Stimulated activated CD4-positive, alpha-beta T cell treated with anti-CD3 and anti-CD28 coated beads, Interleukin-12 subunit alpha, Interleukin-12 subunit beta, amount 100 ng/mL, for 48 hours (primary cell): ENCODE measurements at places on chromosomes 16 and 17.
A peak's percentile ranks its signal among the peaks of the same experiment; 100 is the strongest.

DNA sequence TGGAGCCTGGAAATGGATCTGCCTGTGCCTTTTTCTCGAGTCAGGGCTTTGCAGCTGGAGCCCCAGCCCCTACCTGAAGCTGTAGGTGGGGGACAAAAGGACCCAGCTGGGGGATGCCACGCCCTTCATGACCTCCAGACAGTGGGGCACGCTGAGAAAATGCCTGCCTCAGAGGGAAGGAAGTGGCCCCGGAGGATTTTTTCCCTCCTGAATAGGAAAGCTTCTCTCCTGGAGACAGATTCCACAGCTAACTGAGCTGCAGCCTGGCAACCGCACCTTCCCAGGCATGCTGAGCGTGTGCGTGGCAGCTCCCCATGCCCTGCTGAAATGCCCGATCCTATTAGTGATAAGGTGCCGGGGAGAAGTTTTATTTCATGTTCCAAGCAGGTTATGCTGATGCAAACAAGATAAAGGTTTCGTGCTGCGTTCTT is 58.0 kb downstream of the AIPL1 start:
- DNase-seq: no peak

DNA sequence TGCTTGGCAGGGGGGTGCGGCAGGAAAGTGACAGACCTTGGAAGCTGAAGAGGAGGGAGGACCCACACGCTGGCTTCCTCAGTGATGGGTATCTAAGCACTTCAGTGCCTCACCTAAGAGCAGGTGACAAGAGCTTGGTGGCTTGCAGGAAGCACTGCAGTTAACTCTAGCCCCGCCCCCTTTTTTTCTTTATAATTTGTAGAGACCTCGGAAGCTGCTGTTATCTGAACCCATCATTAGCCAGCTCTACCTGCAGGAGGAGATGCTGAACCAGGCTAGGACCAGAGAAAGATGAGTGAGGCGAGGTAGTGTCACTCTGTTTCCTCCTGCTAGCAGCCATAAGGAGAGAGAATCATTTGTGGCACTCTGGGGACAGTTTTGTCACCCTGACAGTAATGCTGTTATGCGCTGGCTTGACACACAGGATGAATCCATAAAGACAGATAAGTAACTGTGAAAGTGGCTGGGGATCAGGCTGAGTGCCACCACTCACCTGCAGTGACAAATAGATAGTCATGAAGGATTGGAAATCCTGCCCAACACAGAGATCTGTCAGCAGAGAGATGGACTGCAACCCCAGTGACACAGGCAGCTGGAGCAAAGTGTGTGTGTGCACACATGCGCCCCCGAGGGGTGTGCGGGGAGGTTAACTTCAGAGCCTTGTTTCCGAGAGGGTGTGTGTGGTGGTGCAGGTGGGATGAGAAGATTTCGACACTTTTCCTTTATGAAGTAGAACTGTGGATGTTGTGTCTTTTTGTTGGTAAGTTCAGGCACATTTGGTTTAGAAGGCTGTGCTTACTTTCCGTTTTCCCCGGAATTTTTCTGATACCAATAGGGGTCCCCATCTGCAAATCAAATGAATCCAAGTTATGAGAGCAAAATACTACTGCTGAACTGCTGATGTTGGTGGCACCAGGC is 224.0 kb downstream of the IRX3 start:
- DNase-seq: no peak

DNA sequence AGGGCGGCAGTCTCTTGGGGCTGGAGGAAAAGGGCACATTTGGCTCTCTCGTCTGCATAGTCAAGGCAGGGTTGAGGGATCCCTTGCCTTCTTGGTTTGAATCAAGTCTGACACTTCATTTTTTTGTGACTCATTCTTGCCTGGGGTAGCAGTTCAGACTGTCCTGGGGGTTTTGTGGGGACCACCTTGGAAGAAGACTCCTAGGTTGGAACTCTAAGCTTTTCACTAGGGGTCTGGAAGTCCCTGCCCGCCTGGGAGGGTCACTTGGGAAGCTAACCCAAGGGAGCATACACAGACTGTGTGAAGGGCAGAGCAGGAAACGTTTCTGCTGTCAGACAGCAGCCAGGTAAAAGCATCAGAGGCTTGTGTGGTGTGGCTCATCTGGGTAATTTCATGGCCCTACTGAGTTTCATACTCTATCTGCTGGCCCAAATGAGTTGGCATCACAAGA is 11.3 kb downstream of the YPEL2 start:
- peak; percentile 40 for DNase-seq

DNA sequence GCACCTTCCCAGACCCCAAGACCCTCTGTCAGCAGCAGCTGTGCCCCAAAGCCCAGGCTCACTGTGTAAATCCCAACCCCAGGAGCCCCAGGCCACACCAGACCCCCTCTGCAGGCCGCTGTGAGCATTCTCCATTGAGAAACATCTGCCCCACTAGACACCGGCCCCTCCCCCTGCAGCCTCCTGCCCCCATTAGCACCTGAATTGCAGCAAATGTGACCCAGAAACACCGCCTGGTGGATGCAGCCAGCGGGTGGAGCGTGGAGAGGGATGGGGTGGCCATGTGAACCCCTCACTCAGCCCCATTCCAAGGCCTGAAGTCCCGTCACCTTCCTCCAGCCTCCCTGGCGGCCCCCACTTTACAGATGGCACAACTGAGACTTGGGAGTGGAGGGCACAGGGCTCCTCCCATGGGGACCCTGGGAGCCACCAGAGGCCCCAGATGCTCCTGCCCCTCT is 2.2 kb downstream of the UBALD1 start:
- DNase-seq: no peak

DNA sequence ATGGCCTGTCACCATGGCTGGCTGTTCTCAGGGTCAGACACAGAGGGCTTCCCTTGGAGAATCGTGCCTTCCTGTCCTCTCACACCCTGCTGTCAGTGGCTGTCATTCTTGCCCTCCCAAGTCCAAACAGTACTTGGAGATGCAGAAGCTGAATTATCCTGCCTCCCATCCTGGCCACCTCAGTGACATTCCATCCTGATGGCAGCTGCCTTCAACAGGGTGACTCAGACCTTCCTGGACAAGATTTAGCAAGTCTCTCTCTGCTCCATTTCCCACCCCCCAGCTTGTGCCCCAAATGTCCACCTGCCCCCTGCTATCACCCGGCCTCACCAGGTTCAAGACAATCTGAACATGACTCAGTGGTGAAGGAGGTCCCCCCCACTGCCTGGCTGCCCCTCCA is 4.8 kb upstream of the KRT36 start:
- DNase-seq: no peak

GRCh38 chr17:15944759-15945526 is at the start of gene ADORA2B:
Gene ADORA2B (plus strand): TSS chr17:15945130. CDS start chr17:15945249, 119 bp downstream.
- peak; percentile 8 for DNase-seq

DNA sequence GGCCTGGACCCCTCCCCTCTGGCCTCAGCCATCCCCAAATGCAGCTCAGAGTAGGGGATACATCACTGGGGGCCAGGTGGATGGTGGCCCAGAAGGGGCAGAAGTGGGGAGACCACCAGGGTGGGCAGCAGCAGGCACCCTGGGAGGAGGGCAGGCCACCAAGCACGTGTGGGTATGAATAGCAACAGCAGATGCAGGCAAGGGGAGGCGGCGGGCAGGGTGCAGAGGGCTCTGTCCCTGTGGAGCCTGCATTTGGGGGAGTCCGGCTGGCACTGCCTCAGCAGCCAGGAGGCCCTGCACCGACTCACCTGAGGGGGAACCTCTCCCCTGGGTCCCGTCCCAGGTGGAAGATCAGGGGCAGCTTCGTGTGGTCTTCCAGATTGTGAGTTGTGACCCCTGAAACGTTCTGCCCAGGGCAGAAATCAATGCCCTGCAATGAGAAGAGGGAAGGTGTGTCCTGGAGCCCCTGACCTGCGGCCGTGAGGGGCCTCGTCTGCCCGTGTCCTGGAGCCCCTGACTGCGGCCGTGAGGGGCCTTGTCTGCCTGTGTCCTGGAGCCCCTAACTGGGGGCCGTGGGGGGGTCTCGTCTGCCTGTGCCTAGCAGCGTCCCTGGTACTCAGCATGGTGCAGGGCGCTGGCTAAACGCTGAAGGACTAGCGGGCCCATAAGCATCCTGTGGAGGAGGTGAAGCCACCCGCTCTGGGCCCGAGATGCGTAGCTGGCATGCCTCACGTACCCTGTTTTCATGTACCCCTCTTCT is 10.7 kb upstream of the APRT start:
- DNase-seq: no peak
